Stimulated activated CD4-positive, alpha-beta T cell treated with anti-CD3 and anti-CD28 coated beads, Interleukin-2, amount 100 ng/mL, for 24 hours (primary cell): ENCODE measurements at places on chromosomes 13 and 19.
A peak's percentile ranks its signal among the peaks of the same experiment; 100 is the strongest.

GRCh38 chr19:56637976-56638555 is 4.9 kb upstream of the SMIM17 start:
- DNase-seq = peak; percentile 53

GRCh38 chr13:50339271-50339670 is 324.0 kb downstream of the KCNRG start:
- no peak for DNase-seq

DNA sequence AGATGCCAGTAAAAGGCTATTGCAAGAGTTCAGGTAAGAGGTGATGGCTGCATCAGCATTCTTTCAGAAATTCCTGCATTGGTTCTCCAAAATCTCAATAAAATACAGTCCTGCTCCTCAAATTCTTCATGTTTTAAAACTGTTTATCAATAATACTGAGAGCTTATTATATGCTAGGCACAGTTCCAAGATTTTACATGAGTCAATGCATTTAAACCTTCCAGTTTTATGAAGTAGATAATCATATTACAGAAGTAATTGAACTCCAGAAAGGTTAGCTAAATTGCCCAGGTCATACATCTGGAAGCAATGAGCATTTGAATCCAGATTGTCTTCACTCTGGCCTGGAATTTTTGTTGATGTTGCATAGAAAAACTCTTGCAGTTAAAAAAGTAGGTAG is 282.9 kb upstream of the SLITRK6 start:
- DNase-seq = no peak

GRCh38 chr13:103895835-103896531 is 829.8 kb upstream of the SLC10A2 start:
- no peak for DNase-seq

DNA sequence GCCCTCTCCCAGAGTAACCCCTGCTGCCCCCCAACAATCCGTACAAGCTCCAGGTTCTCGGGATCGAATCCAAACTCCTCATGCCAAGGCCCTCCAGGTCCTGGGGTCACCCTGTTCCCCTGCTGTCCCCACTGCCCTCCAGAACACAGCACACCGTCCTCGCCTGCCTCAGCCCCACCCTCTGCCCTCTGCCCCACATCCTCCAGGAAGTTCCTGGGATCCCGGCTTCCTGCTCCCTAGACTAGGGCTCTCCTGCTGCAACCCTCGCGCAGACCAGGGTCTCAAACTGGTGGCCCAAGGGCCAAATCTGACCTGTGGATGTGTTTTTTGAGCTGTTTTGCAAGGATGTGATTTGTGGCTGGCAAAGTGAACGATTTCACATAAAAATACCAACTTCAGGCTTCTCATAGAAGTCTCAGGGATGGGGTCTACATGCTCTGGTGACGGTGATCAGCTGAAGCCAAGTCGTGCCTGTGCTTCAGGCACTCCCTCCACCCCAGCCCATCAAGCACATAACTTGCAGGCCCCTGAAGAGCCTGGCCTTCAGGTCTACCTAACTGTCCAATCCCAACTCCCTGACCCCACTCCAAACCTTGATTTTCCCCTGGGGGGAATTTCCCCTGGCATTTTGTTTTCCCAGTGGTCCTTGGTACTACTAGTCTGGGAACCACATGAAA is 1.8 kb downstream of the RABAC1 start:
- DNase-seq = no peak

GRCh38 chr19:903266-903797 is 9.7 kb downstream of the R3HDM4 start:
- DNase-seq = no peak

DNA sequence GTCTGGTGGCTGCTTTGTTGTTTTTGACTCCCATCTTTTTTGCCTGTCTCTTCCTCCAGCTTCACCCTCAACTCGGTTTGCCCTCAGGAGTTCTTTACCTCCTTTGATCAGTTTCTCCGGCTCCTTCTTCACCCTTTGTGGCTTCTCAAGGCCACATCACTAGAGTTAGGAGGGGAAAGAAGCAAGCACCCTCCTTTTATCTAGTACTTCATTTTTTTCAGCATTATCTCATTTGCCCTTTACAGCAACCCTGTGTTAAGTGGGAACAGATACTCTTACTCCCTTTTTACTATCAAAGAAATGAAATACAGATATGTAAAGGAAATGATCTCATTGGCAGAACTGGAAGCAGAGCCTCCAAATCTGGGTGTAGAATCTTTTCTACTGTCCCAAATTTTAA is 26.9 kb downstream of the RAP2A start:
- no peak for DNase-seq

- no peak for DNase-seq
Measured at GRCh38 chr19:54478677-54479266, 5.7 kb upstream of the CDC42EP5 start.

DNA sequence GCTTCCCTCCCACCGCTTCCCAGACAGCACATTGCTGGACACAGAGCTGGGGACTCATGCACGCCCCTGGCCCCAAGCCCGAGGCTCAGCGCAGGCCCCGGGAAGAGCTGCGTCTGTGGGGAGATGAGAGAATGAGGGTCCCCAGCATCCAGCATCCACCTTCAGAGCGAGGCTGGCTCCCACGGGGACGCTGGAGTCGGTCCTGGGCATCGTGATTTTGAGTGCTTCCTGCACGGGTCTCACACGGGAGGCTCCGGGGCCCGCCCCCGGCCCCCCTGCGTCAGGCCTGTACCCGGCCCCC is 4.7 kb downstream of the NCLN start:
- no peak for DNase-seq

- DNase-seq = no peak
Measured at GRCh38 chr13:31824705-31825517, 85.6 kb downstream of the RXFP2 start.

DNA sequence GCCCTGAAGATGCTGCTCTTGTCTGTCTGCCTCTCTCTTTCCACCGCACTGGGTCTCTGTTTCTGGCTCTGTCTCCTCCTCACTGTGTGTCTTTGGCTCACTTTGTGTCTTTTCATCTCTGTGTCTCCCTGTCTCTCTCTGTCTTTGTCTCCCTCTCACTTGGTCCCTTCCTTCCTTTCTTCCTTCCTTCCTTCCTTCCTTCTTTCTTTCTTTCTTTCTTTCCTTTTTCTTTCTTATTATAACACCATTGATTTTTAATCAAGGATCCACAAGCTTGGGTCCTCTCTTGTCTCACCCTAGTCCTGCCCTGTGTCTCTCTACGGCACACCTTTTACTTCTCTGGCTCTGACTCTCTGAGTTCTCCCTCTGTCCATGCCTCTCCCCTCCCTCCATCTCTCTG is 14.3 kb downstream of the CD177 start:
- DNase-seq = no peak

DNA sequence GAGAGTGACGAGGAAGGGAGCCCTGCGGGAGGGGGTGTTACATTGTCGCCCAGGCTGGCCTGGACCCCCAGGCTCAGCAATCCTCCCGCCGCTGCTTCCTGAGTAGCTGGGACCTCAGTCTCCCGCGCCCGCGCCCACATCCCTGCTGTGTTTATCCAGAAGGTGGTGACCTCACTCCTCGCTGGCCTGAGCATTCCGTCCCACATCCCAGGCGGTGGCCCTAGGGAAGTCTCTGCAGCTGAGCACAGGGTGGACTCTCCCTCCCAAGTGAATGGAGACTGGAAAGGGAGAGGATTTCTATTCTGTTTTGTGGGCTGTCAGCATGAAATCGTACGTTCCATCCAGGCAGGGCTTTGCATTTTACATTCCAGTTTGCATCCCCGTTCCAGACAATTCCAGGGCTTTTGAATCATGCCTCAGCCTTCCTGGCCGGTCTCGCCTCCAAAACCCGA is 401 bp upstream of the ZNF765 start:
- peak; percentile 1 for DNase-seq

DNA sequence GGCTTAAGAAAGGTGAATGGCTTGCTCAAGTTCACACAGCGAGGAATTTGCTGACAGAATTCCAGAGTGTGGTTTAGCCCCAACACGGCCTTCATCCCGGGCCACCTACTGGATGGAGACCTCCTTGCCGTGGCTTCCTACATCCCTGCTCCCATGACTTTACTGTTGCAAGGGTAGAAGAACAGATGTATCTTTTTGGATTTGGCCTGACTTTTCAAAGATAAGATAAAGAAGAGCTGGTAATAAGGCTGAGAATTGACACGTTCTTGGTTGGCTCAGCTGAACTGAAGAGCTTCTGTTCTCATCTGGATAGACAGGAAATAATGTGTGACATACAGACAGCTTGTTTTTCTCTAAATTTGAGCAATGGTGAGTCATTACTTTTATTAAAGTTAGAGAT is 113.1 kb downstream of the KLF5 start:
- DNase-seq = no peak

GRCh38 chr13:71864986-71865873 is 1.8 kb downstream of the DACH1 start:
- DNase-seq = peak; percentile 4

- peak; percentile 39 for DNase-seq
Measured at GRCh38 chr13:99353836-99354235, 46.6 kb upstream of the GPR183 start.

- peak; percentile 40 for DNase-seq
Measured at GRCh38 chr13:111184458-111185401, 69.6 kb downstream of the ARHGEF7 start.
